ENCODE measurements at places on chromosomes 16 and 17.

DNA sequence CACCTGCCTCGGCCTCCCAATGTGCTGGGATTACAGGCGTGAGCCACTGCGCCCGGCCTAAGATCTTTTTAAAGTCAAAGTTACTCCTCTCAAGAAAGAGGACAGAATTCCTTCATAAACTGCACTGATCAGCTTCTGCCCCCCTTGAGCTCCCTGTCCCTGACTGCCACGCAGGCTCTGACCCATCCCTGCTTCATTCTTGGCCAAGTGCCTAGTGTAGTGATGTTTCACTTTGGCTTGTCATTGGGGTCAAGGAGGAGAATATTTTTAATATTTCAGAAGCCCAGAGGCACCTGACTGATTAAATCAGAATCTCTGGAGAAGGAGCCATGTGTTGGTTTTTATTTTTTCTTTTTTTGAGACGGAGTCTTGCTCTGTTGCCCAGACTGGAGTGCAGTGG is 9.1 kb downstream of the MRM1 start:
- no peak for DNase-seq

DNA sequence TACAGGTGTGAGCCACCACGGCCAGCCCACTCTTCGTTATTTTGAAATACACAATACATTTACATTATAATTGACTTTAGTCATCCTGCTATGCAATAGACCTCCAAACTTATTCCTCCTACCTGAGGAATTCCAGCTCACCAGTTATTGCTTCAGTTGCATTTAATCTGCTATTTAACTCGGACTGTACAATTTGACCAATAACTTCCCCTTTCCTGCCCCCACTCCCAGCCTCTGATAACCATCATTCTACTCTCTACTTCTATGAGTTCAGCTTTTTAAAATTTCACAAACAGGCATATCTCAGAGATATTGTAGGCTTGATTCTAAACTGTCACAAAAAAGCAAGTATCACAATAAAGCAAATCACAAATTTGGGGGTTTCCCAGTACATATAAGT is 157.0 kb downstream of the COPRS start:
- DNase-seq = no peak

- DNase-seq = no peak
These were observed 31.7 kb downstream of the ABCC6 start for GRCh38 chr16:16191493-16192167.

- DNase-seq = no peak
These were observed 223.1 kb downstream of the ZNF423 start for GRCh38 chr16:49632795-49633184.

DNA sequence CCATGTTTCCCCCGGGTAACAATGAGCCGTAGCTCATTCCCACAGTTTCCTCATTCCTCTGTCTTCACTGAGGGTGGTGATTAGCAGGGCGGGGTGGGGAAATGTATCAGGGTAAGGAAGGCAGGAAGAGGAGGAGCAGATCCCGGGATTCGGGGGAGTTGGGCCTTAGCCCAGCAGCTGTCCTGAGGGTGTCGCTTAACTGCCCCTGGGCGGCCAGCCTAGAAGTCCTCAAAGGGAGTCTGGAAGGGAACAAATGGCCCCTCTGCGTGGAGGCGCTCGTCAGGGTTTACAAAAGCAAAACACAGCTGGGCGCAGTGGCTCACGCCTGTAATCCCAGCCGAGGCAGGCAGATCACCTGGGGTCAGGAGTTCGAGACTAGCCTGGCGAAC is 14.3 kb downstream of the MLYCD start:
- no peak for DNase-seq

- no peak for DNase-seq
These were observed 15.3 kb downstream of the ITGAM start for GRCh38 chr16:31274831-31275816.

DNA sequence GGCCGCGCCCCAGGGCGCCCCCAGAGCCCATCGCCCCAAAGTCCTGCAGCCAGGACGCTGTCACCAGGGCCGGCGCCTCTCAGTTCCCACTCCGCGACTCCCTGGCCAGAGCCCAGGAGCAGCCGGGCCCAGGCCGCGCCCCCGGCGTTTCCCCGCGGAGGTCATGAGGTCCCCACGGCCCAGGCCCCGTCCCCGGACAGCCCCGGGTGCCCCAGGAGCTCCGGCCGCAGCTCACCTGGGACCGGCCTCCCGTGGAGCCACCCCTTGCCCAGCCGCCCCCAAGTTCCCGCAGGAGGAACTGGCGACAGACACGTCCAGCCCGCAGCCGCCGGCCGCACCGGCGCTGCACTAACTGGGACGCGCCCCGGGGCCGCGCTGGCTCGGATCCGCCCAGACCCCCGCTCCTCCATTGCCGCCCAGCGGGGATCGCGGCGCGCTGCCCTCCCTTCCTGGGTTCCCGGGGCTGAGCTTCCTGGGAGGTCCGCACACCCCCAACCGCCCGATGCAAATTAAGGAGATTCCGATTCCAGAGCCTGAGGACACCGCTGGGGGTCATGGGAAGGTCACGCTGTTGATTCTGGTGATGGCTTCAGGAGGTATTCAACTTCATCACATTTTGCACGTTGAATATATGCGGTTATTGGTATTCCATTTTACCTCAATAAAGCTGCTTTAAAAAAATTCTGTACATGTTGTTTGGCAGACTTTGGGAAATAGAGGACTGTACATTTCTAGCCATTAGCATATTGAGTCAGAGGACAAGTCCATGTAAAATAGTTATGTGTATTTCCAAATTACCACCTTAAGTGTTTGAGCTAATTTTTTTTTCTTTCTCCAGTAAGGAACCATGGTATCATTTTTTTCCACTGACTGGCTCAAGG is 9.9 kb downstream of the AHSP start:
- DNase-seq = no peak

GRCh38 chr16:24538756-24539294 is 541 bp upstream of the RBBP6 start:
- no peak for DNase-seq

- no peak for DNase-seq
These were observed 167.7 kb downstream of the ZNF423 start for GRCh38 chr16:49688036-49688697.

- DNase-seq = no peak
These were observed 82.8 kb downstream of the AATF start for GRCh38 chr17:37031493-37032083.

GRCh38 chr17:56823848-56824247 is 9.9 kb downstream of the C17orf67 start:
- DNase-seq = no peak

GRCh38 chr17:76410328-76410965 is 26.0 kb downstream of the SPHK1 start:
- no peak for DNase-seq

GRCh38 chr16:84808826-84809225 is 11.0 kb upstream of the CRISPLD2 start:
- DNase-seq = no peak

GRCh38 chr16:51766739-51767138 is 615.7 kb upstream of the SALL1 start:
- DNase-seq = no peak

DNA sequence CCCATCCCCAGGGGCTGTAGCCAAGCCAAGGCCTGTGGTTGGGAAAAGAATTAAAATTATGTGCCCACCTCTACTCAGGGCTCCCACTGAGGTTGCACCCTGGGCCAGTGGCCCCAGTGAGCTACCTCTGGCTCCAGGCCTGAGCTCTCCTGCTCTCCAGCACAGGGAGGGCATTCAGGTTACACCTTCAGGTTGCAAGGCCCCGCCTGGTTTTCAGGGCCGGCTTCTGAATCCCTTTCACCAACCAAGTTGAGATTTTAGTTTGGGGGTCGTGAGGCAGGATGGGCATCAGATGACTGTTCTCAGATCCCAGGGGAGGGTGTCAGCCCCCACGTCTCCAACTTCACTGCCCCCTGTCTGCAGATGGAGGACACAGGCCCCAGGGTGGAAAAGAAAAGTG is 8.0 kb upstream of the KATNB1 start:
- no peak for DNase-seq

DNA sequence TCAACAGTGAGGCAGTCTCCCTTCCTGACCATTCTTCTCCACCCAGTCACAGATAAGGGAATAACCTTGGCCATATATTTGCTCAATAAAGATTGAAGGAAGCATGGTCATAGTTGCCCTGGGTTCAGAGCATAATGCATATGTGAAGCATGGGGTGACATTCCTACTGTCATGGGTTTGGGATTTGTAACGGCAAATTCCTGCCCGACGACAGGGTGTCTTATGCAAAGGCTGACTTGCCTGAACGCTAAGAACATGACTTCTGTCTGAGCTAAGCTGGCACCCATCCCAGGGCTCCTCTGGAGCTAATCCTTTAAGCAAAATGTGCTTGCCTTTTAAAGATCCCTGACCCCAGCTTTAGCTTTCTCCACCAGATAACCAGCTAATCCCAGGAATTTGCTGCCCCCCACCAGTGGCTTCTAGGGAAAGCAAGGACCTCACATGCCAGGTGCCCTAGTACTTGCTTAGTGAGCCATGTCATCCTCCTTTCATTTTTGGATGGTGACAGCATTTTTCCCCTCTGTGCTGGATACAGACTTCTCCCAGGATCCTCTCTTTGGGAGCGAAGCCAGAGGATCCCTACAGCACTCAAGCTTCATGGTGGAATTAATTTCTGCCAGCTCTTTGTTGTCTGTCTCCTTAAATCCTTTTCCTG is 11.7 kb downstream of the SLC7A6OS start:
- no peak for DNase-seq

DNA sequence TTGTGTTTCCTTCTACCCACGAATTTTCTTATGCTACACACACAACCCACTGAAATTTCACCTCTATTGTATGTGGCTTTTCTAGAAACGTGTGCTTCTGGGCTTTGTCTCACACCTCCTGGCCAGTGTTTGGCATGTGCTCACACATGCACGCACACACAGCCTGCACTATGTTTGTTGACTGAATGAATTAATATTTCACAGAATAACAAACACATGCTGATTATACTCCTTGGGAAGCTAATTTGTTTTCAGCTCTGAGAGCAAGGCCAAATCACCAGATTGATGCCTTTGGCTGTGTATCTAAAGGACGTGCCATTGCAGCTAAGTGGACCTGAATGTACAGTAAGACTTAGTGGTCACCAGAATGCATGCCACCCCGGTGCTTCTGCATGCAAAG is 210.7 kb downstream of the WWOX start:
- no peak for DNase-seq

DNA sequence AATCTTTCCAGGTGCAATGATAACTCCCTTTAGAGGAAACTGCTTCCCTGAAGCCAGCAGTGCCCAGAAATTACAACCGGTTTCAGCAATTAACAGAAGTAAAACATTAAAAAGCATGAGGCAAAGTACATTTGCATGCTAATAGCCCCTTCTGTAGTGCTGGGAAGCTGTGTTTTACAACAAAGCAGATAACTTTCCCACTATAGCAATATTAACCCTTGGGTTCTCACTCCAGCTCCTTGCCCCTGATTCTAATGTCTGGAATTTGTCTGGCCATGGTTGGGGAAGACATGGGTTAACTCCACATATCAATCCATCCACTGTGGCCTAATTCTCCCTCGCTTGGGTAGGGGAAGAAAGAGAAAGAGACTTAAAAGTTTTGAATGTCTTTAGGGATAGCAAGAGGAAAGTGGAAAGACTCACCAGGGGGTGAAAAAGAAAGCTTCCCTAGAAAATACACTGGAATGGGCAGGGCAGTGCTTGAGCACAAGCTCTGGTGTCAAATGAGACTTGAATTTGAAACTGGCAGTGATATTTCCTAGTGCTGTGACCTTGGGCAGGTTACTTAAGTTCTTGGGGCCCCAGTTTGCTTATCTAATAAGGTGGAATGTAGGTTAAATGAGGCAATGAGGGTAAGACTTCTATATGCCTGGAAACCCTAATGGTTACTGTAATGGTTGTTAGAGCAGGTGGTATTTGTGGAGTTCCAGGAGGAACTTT is 102.0 kb downstream of the SOX9 start:
- DNase-seq = no peak

- DNase-seq = no peak
These were observed 10.5 kb upstream of the TIMP2 start for GRCh38 chr17:78935419-78936323.

GRCh38 chr17:5264893-5265292 is 17.2 kb upstream of the RABEP1 start:
- no peak for DNase-seq

- DNase-seq = no peak
These were observed 108.6 kb upstream of the GOT2 start for GRCh38 chr16:58842746-58843145.

DNA sequence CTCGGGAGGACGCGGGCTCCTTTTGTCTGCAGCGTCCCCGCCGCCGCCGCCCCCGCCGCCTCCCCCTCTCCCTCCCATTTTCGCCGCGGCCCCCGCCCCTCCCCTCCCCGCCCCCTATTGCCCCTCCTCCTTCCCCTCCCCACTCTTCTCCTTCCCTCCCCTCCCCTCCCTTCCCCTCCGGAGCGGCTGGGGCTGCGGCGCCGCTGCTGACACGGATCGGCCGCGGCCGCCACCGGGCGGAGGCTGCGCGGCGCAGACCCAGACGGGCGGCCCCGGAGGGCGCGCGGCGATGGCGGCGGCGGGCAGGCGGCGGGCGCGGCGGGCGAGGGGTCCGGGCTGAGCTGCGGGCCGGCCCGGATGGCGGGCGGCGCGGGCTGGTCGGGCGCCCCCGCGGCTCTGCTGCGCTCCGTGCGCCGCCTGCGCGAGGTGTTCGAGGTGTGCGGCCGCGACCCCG is at the start of gene RAB11FIP4:
Gene RAB11FIP4 (plus strand): TSS at position 180 of the 454 bp plus-strand sequence. CDS start 178 bp downstream, at position 358.
- peak; percentile 42 for DNase-seq

- no peak for DNase-seq
These were observed 592 bp upstream of the NUFIP2 start for GRCh38 chr17:29294580-29294900.

DNA sequence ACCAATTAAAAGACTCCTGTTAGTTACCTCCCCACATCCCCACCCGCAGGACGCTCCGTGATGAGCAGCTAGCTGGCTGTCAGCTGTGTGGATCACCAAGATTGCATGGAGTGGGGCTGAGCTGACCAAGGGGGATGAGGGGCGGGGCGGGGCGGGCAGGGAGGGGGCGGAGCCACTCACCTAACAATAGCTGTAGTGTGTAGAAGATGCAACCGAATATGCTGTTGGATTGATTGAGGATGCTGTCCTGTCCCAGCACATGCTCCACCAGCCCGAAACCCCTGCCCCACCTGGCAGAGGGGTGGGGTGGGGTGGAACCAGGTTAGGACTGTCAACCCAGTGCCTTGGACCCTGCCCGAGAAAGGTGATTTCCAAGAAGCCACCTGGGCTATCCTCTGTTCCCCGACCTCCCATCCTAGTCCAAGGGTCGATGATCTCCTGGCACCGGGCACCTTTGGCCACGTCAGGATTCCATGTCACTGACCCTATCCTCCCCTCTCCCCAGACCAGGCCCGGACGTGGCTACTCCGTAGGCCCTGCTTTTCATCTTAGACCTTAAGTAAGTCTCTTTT is 1.4 kb downstream of the VKORC1 start:
- DNase-seq = peak; percentile 59
